ENCODE measurements at places on chromosomes 5 and 9.

- DNase-seq: no peak
These were observed 214.8 kb downstream of the AOPEP start for GRCh38 chr9:94941211-94941875.

DNA sequence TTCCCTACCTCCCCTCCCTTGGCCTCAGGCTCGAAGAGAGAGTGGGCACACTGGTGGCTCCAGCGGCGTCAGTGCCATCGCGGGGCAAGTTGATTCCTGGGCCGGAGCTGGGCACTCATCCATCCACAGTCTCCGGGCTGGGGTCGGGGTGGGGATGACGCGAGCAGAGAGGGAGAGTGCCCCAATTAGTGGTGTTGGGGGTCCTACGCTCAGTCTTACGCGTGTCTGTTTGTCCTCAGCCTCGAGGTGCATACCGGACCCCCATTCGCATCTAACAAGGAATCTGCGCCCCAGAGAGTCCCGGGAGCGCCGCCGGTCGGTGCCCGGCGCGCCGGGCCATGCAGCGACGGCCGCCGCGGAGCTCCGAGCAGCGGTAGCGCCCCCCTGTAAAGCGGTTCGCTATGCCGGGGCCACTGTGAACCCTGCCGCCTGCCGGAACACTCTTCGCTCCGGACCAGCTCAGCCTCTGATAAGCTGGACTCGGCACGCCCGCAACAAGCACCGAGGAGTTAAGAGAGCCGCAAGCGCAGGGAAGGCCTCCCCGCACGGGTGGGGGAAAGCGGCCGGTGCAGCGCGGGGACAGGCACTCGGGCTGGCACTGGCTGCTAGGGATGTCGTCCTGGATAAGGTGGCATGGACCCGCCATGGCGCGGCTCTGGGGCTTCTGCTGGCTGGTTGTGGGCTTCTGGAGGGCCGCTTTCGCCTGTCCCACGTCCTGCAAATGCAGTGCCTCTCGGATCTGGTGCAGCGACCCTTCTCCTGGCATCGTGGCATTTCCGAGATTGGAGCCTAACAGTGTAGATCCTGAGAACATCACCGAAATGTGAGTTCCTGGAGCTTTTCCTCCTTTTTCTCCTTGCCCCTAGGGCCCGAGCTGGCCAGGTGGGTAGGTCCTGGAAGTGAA lies 861 bp downstream of the NTRK2 start:
- DNase-seq: no peak

DNA sequence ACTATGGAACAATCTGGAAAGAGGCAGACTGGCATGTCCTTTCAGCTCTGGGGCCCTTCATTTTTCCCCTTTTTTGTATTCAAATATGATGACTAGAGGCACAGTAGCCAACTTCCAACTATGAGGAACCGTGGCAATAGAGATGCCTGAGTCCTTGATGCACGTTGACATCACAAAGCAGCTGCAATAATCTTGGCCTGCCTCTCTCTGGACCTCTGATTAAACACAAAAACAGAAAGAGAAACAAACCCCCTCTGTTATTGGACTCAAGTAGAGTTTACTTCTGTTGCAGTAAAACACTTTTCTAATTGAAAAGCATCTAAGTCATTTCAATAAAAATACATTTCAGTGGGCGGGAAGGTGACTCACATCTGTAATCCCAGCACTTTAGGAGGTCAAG lies 122.2 kb upstream of the GRAMD2B start:
- no peak for DNase-seq

- DNase-seq: no peak
These were observed 34.7 kb downstream of the DTWD2 start for GRCh38 chr5:118953652-118954005.

All from NCI-H2171 (cell line).